ENCODE measurements at places on chromosomes 2 and 18.
A peak's percentile ranks its signal among the peaks of the same experiment; 100 is the strongest.

- peak; percentile 51 for DNase-seq
These were observed at the start of gene ITM2C for GRCh38 chr2:230864605-230865306. ITM2C (plus strand) TSS chr2:230864942; CDS start chr2:230865026, 84 bp downstream.

DNA sequence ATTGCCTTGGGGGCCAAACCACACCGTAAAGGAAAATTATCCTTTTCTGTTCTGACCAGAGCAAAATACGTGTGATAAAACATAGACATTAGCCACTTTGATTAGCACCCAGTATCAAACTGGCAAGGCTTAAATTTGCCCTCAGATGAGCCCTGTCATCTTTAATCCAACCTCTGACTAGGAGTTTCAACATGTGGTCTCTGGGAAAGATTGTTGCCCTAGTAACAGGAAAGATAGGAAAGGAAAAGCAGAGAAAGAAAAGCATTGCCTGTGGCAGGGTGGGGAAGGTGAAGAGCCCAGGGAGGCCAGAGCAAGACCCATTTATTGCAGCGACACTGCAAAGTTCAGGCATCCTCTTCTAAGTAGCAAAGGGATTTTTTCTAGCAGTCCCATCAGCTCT is 181.5 kb upstream of the SCN7A start:
- no peak for DNase-seq

DNA sequence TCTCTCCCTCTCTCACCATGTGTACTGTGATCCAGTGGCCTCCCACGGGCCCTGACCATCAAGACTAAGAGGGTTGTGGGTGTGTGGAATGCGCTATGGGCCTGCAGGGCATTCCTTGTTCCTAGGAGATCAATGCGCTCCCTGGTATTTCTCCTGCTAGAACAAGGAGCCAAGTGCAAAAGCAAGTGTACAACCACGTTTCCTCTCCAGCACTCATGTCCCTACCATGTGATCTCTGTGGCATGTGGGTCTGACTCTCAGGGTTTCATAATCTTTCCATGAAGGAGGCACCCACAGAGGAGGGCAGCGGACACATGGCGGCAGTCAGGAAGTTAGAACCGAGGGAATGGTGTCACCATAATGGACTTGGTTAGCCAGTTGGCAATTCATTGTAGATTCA is 91.4 kb downstream of the MAPK4 start:
- DNase-seq = no peak

DNA sequence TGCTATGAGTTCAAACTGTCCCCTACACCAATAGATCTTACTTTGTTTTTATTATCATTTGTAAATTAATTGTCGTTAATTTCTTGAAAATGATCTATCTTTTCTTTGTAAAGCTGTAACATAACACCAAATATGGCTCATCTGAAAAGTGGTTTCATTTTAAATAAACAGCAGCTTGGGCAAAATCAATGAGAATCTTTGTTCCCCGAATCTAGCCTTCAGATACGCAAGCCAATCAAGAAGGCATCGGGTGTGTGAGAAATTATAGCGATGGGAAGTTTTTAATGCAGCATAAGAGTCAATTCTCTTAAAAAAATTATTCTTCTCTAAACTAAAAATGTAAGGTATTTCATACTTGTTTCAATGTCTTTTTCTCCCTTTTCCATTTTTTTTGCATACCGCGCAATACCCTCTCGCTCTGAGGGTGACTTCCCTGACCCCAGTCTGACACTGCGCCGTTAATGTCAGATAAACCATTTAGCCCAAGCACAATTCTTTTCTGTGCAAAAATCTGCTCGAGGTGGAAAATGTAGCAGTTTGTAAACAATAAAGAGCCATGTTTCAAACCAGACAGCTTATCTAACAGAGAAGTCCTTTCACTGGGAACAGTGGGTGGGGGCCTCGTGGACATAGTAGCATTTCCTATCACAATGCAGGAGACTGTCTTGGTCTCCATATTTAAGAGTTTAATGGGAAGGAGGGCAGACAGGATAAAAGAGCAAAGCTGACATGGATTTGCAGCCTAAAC is 129.4 kb downstream of the TCF4 start:
- DNase-seq = no peak

- no peak for DNase-seq
These were observed 129.0 kb downstream of the LPIN1 start for GRCh38 chr2:11875481-11875880.

DNA sequence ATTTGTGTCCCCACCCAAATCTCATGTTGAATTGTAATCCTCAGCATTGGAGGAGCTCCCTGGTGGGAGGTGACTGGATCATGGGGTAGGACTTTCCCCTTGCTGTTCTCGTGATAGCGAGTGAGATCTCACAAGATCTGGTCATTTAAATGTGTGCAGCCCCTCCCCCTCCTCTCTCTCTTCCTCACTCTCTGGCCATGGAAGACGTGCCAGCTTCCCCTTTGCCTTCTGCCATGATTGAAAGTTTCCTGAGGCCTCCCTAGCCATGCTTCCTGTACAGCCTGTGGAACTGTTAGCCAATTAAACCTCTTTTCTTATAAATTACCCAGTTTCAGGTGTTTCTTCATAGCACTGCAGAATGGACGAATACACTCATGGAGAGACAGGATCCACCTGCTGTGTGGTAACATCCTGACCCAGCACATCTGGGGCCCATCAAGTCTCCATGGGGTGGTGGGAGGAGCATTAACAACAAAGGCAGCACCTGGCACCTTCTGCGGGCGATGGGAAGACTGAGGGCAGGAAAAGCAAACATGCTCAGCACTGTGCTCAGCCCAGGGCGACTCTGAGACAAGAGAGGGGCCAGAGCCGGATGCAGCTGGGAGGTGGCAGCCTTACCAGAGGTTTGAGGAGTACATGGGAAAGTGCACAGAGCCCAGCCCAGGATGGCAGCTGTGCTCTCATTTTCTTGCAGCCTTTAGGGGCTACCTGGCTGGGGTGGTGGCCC is 16.2 kb upstream of the ALPP start:
- no peak for DNase-seq

DNA sequence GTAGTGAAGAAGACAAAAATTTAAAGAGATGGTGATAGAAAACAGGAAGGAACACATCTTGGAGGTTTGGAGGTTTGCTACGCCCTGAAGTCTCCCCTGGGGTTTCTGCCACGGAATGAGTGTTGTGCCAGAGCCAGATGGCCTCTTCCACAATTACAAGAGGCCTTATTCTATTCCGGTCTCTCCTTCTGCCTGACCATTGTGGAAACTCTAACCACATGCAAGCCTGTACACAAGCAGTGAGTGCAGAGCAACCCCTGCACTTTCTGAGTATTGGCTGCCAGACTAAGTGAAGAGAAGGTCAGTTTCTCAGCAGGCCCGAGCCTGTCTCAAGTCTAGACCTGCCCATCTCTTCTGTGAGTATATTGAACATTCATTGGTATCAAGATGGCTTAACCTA is 22.7 kb upstream of the MYO1B start:
- no peak for DNase-seq

DNA sequence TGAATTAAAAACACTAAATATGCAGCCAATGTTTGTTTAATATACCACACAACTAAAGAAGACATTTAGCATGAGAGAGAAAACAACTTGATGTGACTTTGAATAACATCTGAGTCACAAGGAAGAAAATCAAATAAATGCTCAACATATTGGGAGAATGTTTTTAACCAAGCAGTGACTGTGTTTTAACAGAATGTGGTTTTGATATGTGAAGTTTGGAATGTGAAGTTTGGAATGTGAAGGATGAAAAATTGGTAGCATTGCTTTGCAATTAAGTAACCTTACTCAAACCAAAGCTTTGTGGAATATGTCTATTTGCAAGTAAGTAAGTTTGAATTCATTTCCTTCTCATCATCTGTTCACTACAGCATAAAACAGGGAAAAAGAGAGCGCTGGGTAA is 128.2 kb upstream of the DNAJC10 start:
- no peak for DNase-seq

All from stimulated activated CD8-positive, alpha-beta memory T cell treated with anti-CD3 and anti-CD28 coated beads, Interleukin-7, amount 100 ng/mL, for 24 hours (primary cell).